LNCaP clone FGC (cell line): ENCODE measurements at places on chromosomes 1 and 21.

GRCh38 chr21:15080526-15080925 is 15.7 kb upstream of the NRIP1 start:
- no peak for DNase-seq

DNA sequence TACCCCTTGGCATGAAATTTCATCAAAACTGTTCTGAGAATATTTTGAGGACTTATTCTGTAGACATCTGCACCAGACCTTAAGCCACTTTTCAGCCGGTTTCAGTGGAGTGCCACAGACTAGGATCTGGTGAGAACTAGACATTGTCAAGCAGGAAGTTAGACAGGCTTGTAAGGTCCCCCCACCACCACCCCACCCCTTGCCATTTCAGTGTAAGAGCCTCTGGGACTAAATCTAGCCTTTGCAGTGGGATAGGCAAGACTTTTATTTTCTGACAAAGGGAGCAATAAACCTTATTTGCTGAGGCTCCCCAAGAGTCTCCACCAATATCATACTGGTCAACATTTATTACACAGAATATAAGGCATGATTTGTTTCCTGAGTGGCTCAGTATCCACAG is 77.9 kb upstream of the EXO1 start:
- DNase-seq: no peak

- no peak for DNase-seq
Measured at GRCh38 chr1:117851687-117852086, 77.7 kb downstream of the GDAP2 start.

DNA sequence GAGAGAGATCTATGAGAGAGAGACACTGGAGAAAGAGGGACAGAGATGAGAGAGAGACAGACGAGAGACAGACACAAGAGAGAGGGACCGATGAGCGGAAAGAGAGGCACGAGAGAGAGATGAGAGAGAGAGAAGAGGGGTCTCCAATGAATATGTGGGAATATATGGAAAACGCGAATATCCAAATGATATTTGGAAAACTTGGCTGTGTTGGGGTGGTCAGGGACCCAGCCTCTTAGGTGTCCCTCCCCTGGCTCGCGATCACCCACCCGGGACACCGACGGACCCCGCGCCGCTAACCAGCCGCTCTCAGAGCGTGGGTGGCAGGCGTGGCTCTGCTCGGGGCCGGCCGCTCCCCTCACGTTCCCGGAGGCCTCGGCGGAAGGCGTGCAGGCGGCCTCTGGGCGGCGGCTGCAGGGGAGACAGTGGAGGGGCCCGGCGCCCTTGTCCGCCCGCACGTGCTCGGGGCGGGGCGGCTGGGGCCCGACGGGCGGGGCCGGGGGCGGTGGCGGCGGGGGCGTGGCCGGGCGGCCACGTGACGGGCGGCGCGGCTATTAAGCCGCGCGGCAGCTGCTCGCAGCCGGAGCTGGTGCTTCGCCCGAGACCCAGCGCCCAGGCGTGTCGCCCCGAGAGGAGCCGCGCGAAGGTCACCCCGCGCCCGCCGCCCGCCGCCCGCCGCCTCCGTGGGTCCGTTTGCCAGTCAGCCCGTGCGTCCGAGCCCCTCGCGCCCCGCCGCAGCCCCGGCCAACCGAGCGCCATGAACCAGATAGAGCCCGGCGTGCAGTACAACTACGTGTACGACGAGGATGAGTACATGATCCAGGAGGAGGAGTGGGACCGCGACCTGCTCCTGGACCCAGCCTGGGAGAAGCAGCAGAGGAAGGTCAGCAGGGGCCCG is at the start of gene ACTN2:
Gene ACTN2 (plus strand): TSS at position 583 of the 898 bp plus-strand sequence. CDS start 175 bp downstream, at position 758.
- DNase-seq: no peak

DNA sequence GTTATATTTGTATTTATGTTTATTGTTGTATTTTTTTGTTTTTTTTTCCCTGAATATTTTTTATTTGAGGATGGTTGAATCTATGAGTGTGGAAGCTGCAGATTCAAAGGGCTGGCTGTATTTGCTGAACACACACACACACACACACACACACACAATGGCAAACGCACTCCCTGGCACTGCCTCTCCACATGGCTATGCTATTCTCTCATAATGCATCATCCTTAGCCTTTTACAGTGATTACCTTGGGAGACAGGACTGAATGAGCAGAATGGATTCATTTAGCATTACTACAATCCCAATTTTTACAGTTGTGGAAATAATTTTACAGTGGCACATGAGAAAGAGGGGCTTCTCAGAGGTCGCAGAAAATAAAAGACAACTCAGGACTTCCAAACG is 390.1 kb downstream of the PCP4 start:
- no peak for DNase-seq

DNA sequence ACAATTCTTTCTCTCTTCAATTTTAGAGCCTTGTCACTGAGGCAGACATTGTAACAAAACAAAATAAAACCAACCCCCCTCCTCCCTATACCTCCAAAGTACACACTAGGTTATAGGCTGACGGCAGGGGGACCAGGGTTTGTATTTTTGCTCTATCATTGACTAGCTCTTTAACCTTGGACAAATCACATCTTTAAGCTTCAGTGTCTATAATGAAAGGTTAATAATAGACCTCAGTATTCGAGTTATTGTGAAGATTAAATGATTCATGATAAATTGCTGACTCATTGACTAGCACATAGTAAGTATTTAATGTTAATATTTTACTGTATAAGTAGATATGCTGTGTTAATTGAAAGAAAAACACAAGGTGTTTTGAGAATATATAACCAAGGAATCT is 1267.6 kb upstream of the ADGRL2 start:
- no peak for DNase-seq

DNA sequence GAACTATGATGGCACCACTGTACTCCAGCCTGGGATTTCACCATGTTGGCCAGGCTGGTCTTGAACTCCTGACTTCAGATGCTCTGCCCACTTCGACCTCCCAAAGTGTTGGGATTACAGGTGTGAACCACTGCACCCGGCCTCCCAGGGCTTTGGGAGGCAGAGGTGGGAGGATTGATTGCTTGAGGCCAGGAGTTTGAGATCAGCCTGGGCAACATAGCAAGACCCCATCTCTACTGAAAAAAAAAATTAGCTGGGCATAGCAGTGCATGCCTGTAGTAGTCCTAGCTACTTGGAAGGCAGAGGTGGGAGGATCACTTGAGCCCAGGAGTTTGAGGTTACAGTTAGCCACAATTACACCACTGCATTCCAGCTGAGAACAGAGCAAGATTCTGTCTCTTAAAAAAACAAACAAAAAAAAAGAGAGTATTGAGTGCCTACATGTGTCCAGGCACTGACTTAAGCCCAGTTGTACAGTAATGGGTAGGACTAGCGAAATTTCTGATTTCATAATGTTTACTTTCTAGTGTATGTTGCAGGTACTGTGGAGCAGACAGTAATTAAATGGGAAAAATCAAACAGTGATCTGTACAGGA is 4.2 kb downstream of the MANEAL start:
- no peak for DNase-seq

DNA sequence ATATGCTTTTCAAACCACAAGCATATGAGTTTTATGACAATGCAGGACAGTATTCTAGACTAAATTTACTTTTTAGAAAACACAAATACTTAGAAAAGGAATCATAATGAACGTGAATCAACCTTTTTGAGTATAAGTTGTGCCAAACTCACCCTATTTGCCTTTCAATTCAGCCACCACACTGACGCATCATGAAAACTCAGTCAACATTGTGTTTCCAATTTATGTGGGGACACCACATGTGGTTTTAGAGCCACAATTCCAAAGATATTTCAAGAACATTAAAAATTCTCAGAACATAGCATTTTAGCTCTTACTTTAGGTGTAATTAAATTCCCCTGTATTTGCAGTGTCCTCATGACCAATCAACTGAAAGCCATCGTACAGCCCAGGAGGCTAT is 118.8 kb downstream of the PTBP2 start:
- no peak for DNase-seq

DNA sequence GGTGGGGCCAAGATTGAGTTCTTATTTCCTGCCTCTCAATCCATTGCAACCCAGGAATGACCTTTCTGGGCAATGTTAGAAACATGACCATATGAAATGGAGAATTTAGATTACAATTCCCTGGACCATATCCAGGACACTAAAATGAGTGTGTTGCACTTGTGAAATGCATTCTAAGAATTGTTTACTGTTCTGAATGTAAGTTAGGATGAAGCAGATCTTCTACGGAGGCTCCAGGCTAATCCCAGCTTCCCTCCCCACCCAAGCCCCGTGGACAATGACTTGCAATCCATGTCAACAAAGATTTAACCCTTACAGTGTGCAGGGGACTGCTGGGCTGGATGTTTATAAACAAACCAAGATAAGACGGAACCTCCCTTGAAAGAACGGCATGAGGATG is 31.7 kb upstream of the HAO2 start:
- no peak for DNase-seq

GRCh38 chr21:21290751-21291150 is 292.5 kb downstream of the NCAM2 start:
- DNase-seq: no peak

DNA sequence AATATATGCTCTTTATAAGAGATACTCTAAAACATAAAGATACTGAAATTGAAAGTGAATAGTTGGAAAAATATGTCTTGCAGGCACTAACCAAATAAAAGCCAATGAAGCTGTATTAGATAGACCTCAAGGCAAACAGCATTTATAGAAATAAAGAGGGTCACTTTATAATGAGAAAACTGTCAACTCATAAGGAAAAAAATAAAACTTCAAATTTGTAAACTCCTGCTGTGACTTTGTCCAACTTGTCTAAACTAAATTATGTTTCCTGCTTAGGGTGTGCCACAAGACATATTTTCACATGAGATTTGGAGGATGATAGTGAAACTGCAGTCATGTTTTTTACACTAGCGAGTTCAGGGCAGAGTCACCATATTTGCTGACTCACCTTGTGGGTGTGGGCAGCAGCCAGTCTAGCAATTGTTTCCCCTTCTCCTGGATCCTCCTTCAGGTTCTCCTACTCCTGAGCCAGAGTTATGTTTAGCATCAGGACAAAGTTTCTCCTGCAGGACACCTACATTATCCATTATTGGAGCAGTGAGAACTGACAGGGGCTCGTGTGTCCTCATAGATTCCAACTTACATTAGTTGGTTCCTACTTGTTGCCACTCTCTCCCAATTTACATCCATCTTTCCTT is 43.8 kb downstream of the CD53 start:
- DNase-seq: no peak

- no peak for DNase-seq
Measured at GRCh38 chr1:231603598-231604275, 22.9 kb upstream of the DISC1 start.

- DNase-seq: no peak
Measured at GRCh38 chr1:7948960-7949359, 8.3 kb upstream of the TNFRSF9 start.

DNA sequence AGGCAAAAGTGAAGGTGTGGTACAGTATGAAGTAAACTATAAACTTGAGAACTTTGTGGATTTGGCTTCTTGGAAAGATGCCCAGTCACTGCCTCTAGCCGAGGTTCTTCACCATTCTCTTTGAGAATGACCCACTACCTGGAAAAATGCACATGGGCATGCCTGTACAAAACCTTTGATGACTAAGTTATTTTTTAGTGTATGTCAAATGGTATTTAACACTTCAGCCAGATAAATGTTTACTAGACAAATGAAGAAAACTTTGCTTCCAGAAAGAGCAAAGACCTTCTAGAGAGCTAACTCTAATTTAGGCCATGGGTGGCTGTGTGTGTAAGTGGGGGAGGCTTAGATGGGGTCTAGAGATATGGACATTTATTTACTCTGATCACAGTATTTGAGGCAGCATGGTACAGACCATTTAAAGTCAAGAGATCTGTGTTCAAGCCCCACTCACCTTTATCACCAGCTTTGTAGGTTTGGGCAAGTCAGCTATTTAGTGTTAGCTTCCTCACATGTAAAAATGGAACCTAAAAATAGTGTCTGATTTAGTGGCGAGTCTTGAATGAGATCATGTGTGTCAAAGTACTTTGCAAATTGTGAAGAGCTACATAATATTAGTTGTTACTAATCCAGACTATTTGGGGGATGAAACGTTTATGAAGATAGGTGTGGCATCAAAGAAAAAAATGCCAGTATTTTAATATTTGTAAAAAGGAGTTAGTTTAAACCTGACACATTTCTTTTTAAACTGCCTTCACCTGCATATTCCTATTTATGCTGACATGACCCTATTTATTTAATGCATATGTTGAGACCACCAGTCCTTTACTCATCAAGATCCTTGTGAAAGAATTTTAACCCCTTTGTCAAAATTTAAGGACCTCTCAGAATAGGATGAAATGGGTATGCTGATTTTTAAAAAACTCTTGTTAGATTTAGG is 20.2 kb downstream of the NFYC start:
- DNase-seq: no peak

- no peak for DNase-seq
Measured at GRCh38 chr1:27525296-27526272, 35.6 kb upstream of the WASF2 start.

DNA sequence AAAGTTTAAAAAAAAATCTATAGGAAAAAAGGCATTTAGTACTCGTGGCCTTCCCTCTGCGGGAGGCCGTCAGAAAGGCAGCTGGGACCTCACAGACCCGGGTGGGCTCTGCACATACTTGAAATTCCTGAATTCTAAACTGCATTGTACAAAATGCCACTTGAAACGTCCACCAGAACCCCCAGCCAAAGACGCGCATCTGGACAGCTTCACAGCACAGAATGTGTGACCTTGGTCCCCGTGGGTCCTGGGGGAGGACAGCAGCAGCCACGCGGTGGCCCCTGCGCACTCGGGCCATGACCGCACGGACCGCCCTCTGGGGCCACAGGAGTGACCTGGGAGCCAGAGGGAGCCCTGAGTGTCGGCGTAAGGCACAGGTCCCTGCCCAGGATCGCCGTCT is 20.6 kb upstream of the MRPS14 start:
- DNase-seq: no peak

DNA sequence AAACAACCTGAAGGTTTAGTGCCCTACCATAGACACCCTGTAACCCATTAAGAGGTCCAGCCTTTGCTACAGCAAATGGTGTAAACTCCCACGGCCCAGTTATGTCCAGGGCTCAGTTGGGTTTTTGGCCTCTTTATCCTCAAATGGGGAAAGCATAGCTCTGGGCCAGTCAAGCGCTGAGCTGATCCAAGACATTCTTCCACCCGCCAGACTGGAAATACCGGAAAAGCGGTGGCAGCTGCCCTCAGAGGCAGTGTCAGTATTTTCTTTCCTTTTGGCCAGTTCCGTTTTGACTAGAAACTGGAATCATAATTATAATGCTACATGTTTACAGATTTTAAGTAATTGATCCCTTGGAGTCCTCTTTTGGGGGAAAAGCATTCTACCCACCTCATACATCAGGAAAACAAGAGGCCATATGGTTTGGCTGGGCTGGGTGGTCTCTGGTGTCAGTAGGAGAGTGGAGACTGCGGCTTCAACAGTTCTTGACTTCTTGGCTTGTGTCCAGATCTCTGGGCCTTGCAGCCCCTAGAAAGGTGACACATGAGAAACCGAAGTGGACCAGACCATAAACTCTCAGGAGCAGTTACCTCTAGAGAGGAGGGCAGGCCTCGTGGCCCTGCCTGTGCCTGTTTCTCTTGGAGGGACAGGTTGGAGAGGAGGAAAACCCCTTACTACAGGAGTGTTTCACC is 30.2 kb upstream of the CLDN14 start:
- peak; percentile 77 for DNase-seq

- no peak for DNase-seq
Measured at GRCh38 chr1:73898540-73898939, 299.4 kb downstream of the LRRIQ3 start.

GRCh38 chr1:158833264-158833663 is 2.1 kb downstream of the MNDA start:
- DNase-seq: no peak
